Regular cardiac myocyte (primary cell): ENCODE measurements at places on chromosomes 3 and 15. TPM values are rescaled to one million over a fixed set of nuclear protein-coding genes. Genes with fewer than 3 reads are reported as not detected.

Gene CFAP20DC
- 2.0 and 4.4 TPM in 2 replicates for total RNA-seq

Gene SLC28A2
- total RNA-seq = under 0.01 TPM in 1 of 2 replicates, not detected in the other

Gene RTP1
- under 0.01 TPM in 1 of 2 replicates, not detected in the other for total RNA-seq

Gene IP6K2
- 29.7 and 30.2 TPM in 2 replicates for total RNA-seq

Gene P2RY13
- total RNA-seq = not detected in 2 replicates

Gene SLC9C1
- total RNA-seq = 0.56 and 0.77 TPM in 2 replicates

Gene LRRC58
- total RNA-seq = 26.2 and 26.3 TPM in 2 replicates

Gene GRM7
- total RNA-seq = not detected in 2 replicates

Gene CELSR3
- total RNA-seq = 0.38 and 0.85 TPM in 2 replicates

Gene ADAMTS7
- 12.8 and 18.6 TPM in 2 replicates for total RNA-seq

Gene MKRN3
- total RNA-seq = under 0.01 and 0.19 TPM in 2 replicates

Gene ZBTB11
- total RNA-seq = 25.9 and 26.8 TPM in 2 replicates

Gene CD47
- 80.3 and 97.8 TPM in 2 replicates for total RNA-seq

Gene CLDN11
- 225 and 382 TPM in 2 replicates for total RNA-seq

Gene SLC4A7
- 245 and 271 TPM in 2 replicates for total RNA-seq

Gene VIPR1
- total RNA-seq = 7.7 and 22.8 TPM in 2 replicates

Gene FGD5
- 0.58 and 0.85 TPM in 2 replicates for total RNA-seq

Gene OR5K2
- total RNA-seq = not detected in 2 replicates

Gene KCNH8
- not detected in 2 replicates for total RNA-seq

Gene TNK2
- 5.9 and 12.8 TPM in 2 replicates for total RNA-seq

Gene CMTM8
- total RNA-seq = 0.38 and 0.56 TPM in 2 replicates

Gene SLC12A1
- total RNA-seq = under 0.01 TPM in 1 of 2 replicates, not detected in the other

Gene LCMT2
- total RNA-seq = 7.0 and 12.3 TPM in 2 replicates

Gene PLIN1
- under 0.01 and 0.28 TPM in 2 replicates for total RNA-seq

Gene ACAN
- total RNA-seq = 7.0 and 7.9 TPM in 2 replicates

Gene USP50
- 0.28 TPM in 1 of 2 replicates, not detected in the other for total RNA-seq

Gene DNASE1L3
- total RNA-seq = 0.19 and 0.56 TPM in 2 replicates

Gene VEPH1
- 99.8 and 155 TPM in 2 replicates for total RNA-seq

Gene HDC
- total RNA-seq = not detected in 2 replicates

Gene PPM1M
- total RNA-seq = 18.3 and 18.8 TPM in 2 replicates

Gene PPP1R14D
- total RNA-seq = not detected in 2 replicates

Gene CCDC80
- 526 and 1,085 TPM in 2 replicates for total RNA-seq

Gene SPRED1
- 58.6 and 80.3 TPM in 2 replicates for total RNA-seq
